Activated CD8-positive, alpha-beta T cell treated with anti-CD3 and anti-CD28 coated beads, Interleukin-2, amount 10 ng/mL, durations not matched to agents 7 days and 5 days (primary cell): ENCODE measurements at places on chromosomes 16 and 17.
A peak's percentile ranks its signal among the peaks of the same experiment; 100 is the strongest.

DNA sequence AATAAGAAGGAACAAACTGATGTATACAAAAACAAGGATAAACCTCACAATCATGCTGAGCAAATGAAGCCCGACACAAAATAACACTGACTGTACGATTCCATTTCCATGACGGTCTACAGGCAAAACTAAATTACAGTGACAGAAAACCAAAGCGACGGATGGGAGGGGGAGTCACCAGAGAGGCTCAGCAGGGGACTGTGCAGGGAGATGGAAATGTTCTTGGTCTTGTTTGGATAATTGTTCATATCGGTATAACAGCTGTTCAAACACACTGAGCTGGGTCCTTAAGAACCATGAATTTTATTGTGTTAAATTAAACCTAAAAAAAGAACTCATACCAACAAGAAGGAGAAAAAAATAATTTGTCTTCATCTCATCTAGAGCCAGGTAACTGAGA is 97.8 kb downstream of the NXN start:
- H3K36me3 ChIP-seq, result no peaks in the 10 kb centered on the region
- H3K4me3 ChIP-seq, result no peak overlapping the region
- H3K4me1 ChIP-seq, result peaks cover 9% of the 10 kb centered on the region
- no peak overlapping the region for H3K27ac ChIP-seq
- H3K27me3 ChIP-seq, result peaks cover 21% of the 10 kb centered on the region

- no peaks in the 10 kb centered on the region for H3K36me3 ChIP-seq
- peak overlapping the region; percentile 83 for H3K27ac ChIP-seq
- H3K4me3 ChIP-seq, result peak overlapping the region; percentile 70
Observed at GRCh38 chr16:83137326-83137781, 510.6 kb downstream of the CDH13 start.

GRCh38 chr17:79830303-79830702 is 8.9 kb downstream of the CBX4 start:
- no peak overlapping the region for H3K27ac ChIP-seq
- DNase-seq, result peak; percentile 25
- H3K4me3 ChIP-seq, result no peak overlapping the region
- H3K4me1 ChIP-seq, result peaks cover 56% of the 10 kb centered on the region
- H3K27me3 ChIP-seq, result peaks cover 7% of the 10 kb centered on the region
- peaks cover 16% of the 10 kb centered on the region for H3K36me3 ChIP-seq

DNA sequence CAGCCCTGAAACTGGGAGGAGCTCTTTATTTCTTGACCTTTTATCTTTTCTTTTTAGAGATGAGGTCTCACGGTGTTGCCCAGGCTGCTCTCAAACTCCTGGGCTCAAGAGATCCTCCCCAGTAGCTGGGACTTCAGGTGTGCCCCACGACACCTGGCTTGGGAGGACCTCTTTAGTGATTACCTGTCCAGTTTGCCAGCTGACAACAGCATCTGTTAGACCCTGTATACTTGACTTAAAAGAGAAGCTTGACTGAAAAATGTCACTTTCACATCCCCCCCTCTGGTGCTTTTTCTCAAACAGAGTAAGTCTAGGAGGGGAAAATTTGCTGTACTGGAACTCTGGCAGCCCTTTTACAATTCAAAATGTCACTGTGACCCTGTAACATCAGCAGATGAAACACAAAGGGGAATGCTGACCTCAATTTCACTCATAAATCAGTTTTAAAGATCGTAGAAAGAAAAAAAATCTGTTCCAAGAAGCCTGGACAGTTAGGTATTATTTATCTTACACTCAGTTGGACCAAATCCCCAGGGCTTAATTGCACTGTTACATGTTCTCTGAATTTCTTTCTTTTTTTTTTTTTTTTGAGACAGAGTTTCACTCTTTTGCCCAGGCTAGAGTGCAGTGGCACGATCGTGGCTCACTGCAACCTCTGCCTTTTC is 1.8 kb upstream of the ERN1 start:
- H3K27ac ChIP-seq, result no peak overlapping the region
- no peak overlapping the region for H3K4me3 ChIP-seq
- DNase-seq, result no peak
- peaks cover 30% of the 10 kb centered on the region for H3K4me1 ChIP-seq
- no peaks in the 10 kb centered on the region for H3K27me3 ChIP-seq
- peaks cover 5% of the 10 kb centered on the region for H3K36me3 ChIP-seq
